ENCODE measurements at places on chromosomes 11 and 22. TPM values are rescaled to one million over a fixed set of nuclear protein-coding genes. Genes with fewer than 3 reads are reported as not detected.

DNA sequence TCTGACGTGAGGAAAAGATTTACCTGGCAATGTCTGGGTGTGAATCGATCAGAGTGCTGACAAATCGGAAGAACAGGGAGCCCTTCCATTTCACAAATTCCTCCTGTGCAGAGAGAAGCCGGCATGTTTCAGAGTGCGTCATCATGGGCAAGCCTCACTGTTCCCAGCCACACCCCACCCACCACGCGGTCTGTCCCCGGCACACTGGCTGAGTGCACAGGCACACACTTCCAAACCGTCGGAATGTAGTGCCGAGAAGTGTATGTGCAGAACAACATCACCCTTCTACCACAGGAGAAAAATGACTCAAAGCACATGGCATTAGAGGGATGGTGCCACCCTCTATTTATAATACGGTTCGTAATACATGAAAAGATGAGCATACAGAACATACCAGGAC, 47.5 kb downstream of the NCAPD3 start:
- no peak for DNase-seq
- H3K4me3 ChIP-seq = no peak overlapping the region
- no peak overlapping the region for H3K27ac ChIP-seq
- no peaks in the 10 kb centered on the region for H3K27me3 ChIP-seq
- H3K36me3 ChIP-seq = peaks cover 57% of the 10 kb centered on the region

Gene RIMBP3C
- 0.14 TPM for total RNA-seq

DNA sequence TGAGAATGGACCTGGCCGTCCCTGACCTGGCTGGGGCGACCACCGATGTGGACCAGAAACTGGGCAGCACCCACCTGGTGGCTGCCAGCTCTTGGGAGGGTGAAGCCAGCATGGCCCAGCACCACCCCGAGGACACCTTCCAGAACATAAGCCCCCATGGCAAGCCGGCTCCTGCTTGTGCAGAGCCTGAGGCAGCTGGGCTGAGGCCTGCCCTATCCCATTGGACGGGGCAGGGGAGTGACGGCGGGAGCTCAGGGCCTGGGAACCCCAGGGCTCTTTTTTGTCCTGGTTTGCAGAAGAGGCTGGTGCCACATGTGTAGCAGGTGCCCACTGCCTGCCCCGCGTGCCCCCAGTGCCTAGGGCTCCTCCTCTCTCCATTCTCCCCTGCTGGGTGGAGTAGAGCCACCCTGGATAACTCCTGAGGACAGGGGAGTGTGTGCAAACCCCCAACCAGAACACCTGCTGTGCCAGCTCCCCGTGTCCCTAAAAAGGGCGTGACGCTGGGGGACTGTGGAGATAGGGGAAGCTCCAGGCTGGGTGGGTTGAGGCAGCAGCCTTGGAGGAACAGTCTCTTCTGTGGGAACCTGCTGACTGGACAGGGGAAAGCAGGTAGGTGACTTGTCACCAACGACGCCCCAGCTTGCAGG, 11.9 kb downstream of the DUSP8 start:
- no peaks in the 10 kb centered on the region for H3K4me1 ChIP-seq
- no peak overlapping the region for H3K4me3 ChIP-seq
- DNase-seq = no peak
- H3K27me3 ChIP-seq = no peaks in the 10 kb centered on the region

- H3K27me3 ChIP-seq = peaks cover 4% of the 10 kb centered on the region
- no peaks in the 10 kb centered on the region for H3K36me3 ChIP-seq
- no peaks in the 10 kb centered on the region for H3K4me1 ChIP-seq
- H3K4me3 ChIP-seq = no peak overlapping the region
- DNase-seq = no peak
Measured at GRCh38 chr11:57585301-57585700, 12.2 kb upstream of the SERPING1 start.

DNA sequence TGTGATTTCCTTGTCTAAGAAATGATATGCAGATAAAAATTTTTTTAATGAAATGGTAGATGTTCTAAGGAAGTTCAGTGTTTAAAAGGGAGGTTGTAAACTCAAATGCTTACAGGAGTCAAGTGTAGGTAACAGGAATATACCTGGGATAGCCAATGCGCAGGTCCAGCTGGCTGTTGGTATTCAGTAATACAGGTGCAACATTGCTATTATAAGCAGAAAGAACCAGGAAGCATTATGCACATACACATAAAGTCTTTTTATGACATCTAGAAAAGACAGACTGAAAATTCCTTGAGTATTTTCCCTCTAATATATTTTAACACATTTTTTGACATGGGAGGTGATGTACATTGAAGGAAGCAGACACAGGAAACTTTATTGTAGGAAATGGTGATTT, 43.6 kb upstream of the B3GNT6 start:
- no peak overlapping the region for H3K4me3 ChIP-seq
- DNase-seq = no peak
- no peak overlapping the region for H3K27ac ChIP-seq

- DNase-seq = no peak
- peaks cover 36% of the 10 kb centered on the region for H3K27me3 ChIP-seq
- H3K27ac ChIP-seq = no peak overlapping the region
- no peaks in the 10 kb centered on the region for H3K4me1 ChIP-seq
- H3K4me3 ChIP-seq = no peak overlapping the region
- H3K36me3 ChIP-seq = no peaks in the 10 kb centered on the region
Measured at GRCh38 chr11:75743711-75744563, 24.6 kb upstream of the DGAT2 start.

- DNase-seq = no peak
- H3K4me3 ChIP-seq = no peak overlapping the region
- H3K4me1 ChIP-seq = no peaks in the 10 kb centered on the region
- H3K27ac ChIP-seq = no peak overlapping the region
Measured at GRCh38 chr11:13103962-13104554, 94.9 kb downstream of the RASSF10 start.

GRCh38 chr11:555227-555779, 5.2 kb downstream of the LMNTD2 start:
- peaks cover 6% of the 10 kb centered on the region for H3K4me1 ChIP-seq
- H3K36me3 ChIP-seq = no peaks in the 10 kb centered on the region
- peaks cover 18% of the 10 kb centered on the region for H3K27me3 ChIP-seq
- H3K27ac ChIP-seq = no peak overlapping the region
- no peak for DNase-seq
- H3K4me3 ChIP-seq = no peak overlapping the region

Gene ANAPC15
- 63.6 TPM for total RNA-seq

GRCh38 chr11:32434356-32435151, 785 bp downstream of the WT1 start:
- H3K27ac ChIP-seq = peak overlapping the region; percentile 46
- H3K4me3 ChIP-seq = no peak overlapping the region

GRCh38 chr11:68857037-68857586, 15.4 kb upstream of the CPT1A start:
- no peak for DNase-seq
- no peaks in the 10 kb centered on the region for H3K4me1 ChIP-seq
- H3K27me3 ChIP-seq = peaks cover 46% of the 10 kb centered on the region
- H3K4me3 ChIP-seq = no peak overlapping the region
- H3K27ac ChIP-seq = no peak overlapping the region
- no peaks in the 10 kb centered on the region for H3K36me3 ChIP-seq

Gene XKR3
- not detected for total RNA-seq

GRCh38 chr11:12441231-12441861, 64.0 kb downstream of the PARVA start:
- H3K4me3 ChIP-seq = no peak overlapping the region
- no peaks in the 10 kb centered on the region for H3K4me1 ChIP-seq
- no peaks in the 10 kb centered on the region for H3K36me3 ChIP-seq

DNA sequence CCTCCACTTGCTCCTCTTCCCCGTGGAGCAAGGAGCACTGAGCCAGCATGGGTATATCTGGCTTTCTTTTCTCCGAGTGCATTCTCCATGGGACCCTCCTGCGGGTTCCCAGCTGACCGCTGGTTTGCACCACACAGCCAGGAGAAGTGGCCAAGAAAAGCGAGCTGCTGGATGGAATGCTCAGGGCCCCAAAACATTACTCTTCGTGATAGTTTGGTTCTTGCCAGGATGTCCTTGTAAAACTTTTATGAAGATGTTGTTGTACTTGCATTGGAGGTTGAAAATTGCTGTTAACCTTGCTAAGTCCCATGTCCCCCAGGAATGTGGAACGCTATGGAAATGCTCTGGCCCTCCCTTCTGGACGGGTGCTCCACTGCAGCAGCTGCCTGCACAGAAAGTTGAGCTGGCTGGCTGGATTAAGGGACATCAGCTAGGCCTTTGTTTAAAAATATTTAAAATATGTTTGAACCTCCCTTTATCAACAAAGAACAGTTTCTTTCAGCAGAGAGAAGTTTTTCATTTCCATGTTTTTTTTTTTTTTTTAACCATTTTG, 68.7 kb downstream of the ZNRF3 start:
- H3K27ac ChIP-seq = no peak overlapping the region
- H3K4me3 ChIP-seq = no peak overlapping the region
- no peak for DNase-seq
- peaks cover 78% of the 10 kb centered on the region for H3K27me3 ChIP-seq
- peaks cover 1% of the 10 kb centered on the region for H3K36me3 ChIP-seq

DNA sequence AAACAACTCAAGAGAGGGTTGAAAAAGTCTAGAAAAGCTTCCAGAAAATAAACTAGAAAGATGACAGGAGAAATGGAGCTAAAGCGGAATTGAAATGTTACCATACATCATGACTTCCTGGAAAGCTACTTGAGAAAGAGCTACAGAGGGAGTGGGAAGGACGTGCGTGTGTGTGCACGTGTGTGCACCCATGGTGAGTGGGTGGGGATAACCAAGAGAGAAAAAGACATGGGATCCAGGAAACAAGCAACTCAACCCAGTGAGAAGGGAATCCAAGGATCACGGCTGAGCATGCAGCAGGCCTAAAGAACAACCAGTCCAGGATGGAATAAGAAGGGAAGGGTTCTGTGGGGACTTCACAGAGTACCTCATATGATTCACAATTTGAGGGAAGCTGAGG, 21.6 kb downstream of the APOL1 start:
- no peak for DNase-seq
- no peak overlapping the region for H3K27ac ChIP-seq
- H3K36me3 ChIP-seq = peaks cover 5% of the 10 kb centered on the region
- H3K4me3 ChIP-seq = no peak overlapping the region

GRCh38 chr11:86910592-86910991, 44.6 kb downstream of the FZD4 start:
- no peak for DNase-seq
- peaks cover 3% of the 10 kb centered on the region for H3K4me1 ChIP-seq
- H3K27me3 ChIP-seq = peaks cover 24% of the 10 kb centered on the region
- H3K27ac ChIP-seq = no peak overlapping the region
- no peaks in the 10 kb centered on the region for H3K36me3 ChIP-seq

DNA sequence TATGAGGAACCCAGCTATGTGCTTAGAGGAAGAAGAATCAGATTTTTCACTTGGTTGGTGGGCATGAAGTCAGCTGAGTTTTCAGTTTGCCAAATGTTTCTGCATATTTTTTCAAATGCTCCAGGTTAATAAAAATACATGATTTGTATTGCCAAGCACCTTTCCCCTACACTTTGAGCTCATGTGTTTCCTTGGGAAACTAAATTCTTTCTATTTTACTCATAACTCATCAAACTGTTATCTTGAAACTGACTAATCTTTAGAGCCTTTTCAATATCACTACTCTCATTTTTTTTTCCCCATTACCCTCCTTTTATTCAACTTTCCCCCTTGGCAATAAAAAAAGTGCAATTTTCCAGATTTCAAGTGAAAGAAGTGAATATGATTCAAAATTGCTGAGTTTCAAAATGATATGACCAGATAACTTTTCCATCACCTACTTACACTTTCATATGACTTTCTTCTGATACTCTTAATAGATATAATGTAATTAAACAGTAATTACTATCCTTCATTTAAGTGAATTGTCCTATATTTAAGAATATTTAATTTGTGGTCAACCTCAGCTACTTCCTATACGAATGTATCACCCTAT, 91.9 kb upstream of the SOX6 start:
- H3K36me3 ChIP-seq = no peaks in the 10 kb centered on the region
- H3K4me3 ChIP-seq = no peak overlapping the region
- H3K27me3 ChIP-seq = no peaks in the 10 kb centered on the region

- H3K4me3 ChIP-seq = no peak overlapping the region
- no peaks in the 10 kb centered on the region for H3K27me3 ChIP-seq
- no peaks in the 10 kb centered on the region for H3K36me3 ChIP-seq
- no peak for DNase-seq
Measured at GRCh38 chr11:32464078-32464477, 28.7 kb upstream of the WT1 start.

- H3K27ac ChIP-seq = no peak overlapping the region
- no peak overlapping the region for H3K4me3 ChIP-seq
- H3K4me1 ChIP-seq = no peaks in the 10 kb centered on the region
- no peak for DNase-seq
Measured at GRCh38 chr11:130418210-130418609, 10.2 kb downstream of the ADAMTS8 start.

Gene PAAF1
- 25.5 TPM for total RNA-seq

- no peak overlapping the region for H3K4me3 ChIP-seq
- no peak for DNase-seq
- H3K36me3 ChIP-seq = no peaks in the 10 kb centered on the region
- peaks cover 4% of the 10 kb centered on the region for H3K4me1 ChIP-seq
- H3K27ac ChIP-seq = no peak overlapping the region
Measured at GRCh38 chr22:39628563-39629080, 58.1 kb downstream of the CACNA1I start.

DNA sequence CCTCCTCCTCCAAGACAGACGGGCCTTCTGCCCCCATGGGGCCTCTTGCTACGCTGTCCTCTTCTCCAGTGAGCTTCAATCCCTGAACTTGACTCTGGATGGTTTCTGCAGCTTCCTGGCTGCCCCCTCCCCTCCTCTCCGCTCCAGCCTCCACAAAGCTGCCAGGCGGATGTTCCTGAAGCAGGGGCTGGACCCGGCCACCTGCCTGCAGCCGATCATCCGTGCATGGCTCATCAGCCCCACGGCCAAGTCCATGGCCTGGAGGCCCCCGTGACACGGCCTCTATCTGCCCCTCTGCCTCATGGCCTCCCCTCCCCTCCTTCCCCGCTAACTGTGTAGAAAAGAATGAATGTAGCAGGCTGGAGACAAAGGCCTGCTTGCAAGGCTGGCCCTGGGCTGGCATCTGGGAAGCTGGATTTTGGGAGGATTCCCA, 6.8 kb upstream of the SUN2 start:
- H3K36me3 ChIP-seq = peaks cover 3% of the 10 kb centered on the region
- peaks cover 14% of the 10 kb centered on the region for H3K4me1 ChIP-seq
- H3K4me3 ChIP-seq = no peak overlapping the region
- no peak overlapping the region for H3K27ac ChIP-seq
- H3K27me3 ChIP-seq = no peaks in the 10 kb centered on the region

GRCh38 chr11:69369210-69369825, 75.4 kb downstream of the MYEOV start:
- peaks cover 6% of the 10 kb centered on the region for H3K27me3 ChIP-seq
- H3K4me1 ChIP-seq = no peaks in the 10 kb centered on the region
- H3K27ac ChIP-seq = no peak overlapping the region
- DNase-seq = no peak
- H3K36me3 ChIP-seq = no peaks in the 10 kb centered on the region
- H3K4me3 ChIP-seq = no peak overlapping the region
